ENCODE measurements at places on chromosomes 4 and X. TPM values are rescaled to one million over a fixed set of nuclear protein-coding genes. Genes with fewer than 3 reads are reported as not detected.

DNA sequence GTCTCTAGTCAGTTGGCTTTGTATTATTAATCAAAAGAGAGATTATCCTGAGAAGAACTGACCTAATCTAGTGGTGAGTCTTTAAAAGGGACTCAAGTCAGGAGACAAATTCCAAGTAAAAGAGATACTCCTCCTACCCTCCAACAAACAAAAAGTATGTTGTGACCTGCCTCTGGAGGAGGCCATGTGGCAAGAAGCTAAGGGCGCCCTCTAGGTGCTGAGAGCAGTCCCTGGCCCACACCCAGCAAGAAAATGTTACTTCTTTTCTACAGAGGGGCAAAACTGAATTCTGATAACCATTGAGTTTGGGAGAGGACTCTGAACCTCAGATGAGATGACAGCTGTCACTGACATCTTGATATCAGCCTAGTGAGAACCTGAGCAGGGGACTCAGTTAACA, 953.6 kb upstream of the AGA start:
- no peak for DNase-seq
- H3K27me3 ChIP-seq: no peaks in the 10 kb centered on the region
- no peaks in the 10 kb centered on the region for H3K4me1 ChIP-seq
- H3K4me3 ChIP-seq: no peak overlapping the region
- no peak overlapping the region for H3K27ac ChIP-seq
- H3K36me3 ChIP-seq: no peaks in the 10 kb centered on the region

DNA sequence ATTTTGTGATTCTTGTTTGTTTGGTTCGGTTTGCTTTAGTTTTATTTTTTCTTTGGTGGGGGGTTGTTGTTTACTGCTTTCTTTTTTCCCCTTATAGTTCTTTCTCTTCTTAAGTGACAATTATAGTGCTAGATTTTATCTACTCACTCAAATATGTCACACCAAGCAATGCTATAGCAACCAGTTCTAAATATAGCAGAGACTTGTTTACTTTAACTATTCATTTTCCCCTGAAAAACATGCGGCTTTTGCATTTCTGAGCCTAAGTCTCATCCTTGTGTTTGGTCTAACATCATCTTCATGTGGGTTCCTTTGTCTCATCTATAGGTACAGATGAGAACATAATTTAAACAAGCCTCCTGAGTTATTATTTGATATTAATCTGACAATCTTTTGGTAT, 676.6 kb downstream of the FAT4 start:
- no peak for DNase-seq
- H3K27ac ChIP-seq: no peak overlapping the region
- no peaks in the 10 kb centered on the region for H3K27me3 ChIP-seq
- H3K36me3 ChIP-seq: no peaks in the 10 kb centered on the region
- no peaks in the 10 kb centered on the region for H3K4me1 ChIP-seq
- H3K4me3 ChIP-seq: no peak overlapping the region

Gene GRK4
- 8.0 TPM for total RNA-seq

- no peaks in the 10 kb centered on the region for H3K36me3 ChIP-seq
- no peak for DNase-seq
- no peaks in the 10 kb centered on the region for H3K27me3 ChIP-seq
- peaks cover 42% of the 10 kb centered on the region for H3K4me1 ChIP-seq
These were observed 1.4 kb downstream of the SEL1L3 start for GRCh38 chr4:25861280-25861950.

DNA sequence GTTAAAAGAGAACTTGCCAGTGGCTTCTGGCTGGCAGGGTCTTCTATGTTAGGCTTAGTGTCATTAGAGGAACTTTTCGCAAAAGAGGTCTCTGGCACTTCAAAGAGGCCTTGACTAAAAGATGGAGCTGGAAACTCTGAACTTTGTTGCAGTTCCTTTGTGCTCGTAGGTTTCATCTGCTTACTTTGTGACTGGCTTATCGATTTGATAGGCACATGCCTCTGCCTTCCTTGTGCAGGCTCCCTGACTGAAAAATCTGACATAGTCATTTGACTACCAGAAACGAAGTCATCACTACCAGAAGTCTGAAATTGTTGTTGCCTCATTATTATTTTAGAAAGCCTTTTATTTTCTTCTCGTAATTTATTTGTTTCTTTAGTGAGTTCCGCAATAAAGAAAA, 93.9 kb upstream of the IL13RA1 start:
- no peak overlapping the region for H3K27ac ChIP-seq
- DNase-seq: no peak
- no peaks in the 10 kb centered on the region for H3K27me3 ChIP-seq
- H3K4me1 ChIP-seq: no peaks in the 10 kb centered on the region
- peaks cover 15% of the 10 kb centered on the region for H3K36me3 ChIP-seq
- H3K4me3 ChIP-seq: no peak overlapping the region

DNA sequence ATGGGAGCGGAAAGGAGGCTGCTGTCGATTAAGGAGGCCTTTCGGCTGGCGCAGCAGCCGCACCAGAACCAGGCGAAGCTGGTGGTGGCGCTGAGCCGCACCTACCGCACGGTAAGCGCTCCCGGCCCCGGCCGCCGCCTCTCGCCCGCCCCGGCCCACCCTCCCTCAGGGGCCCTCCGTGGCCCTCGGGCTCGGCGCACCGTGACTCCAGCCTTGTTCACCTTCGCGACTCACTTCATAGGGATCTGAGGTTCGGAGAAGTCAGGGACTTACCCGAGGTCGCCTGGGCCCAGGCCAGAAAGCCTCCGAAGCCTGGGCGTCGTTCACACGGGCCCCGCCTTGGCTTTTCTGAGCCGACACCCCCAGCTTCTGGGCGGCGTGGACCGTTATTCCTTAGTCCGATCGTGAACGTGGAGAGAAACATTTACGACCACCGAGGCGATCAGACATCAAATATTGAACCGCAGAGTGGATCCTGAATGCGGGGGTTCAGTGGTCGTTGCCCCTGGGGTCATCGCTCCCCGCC, 362 bp downstream of the NCAPG start:
- H3K4me1 ChIP-seq: peaks cover 37% of the 10 kb centered on the region
- peak overlapping the region; percentile 79 for H3K4me3 ChIP-seq
- H3K27me3 ChIP-seq: no peaks in the 10 kb centered on the region
- no peaks in the 10 kb centered on the region for H3K36me3 ChIP-seq
- no peak for DNase-seq

Gene SPARCL1
- total RNA-seq: 369 TPM

GRCh38 chr4:33961761-33962160, 2282.6 kb downstream of the ARAP2 start:
- H3K4me3 ChIP-seq: no peak overlapping the region
- H3K36me3 ChIP-seq: no peaks in the 10 kb centered on the region
- no peaks in the 10 kb centered on the region for H3K4me1 ChIP-seq
- DNase-seq: no peak
- H3K27me3 ChIP-seq: no peaks in the 10 kb centered on the region

Gene GBA3
- 0.26 TPM for total RNA-seq

GRCh38 chr4:115249808-115250207, 136.4 kb upstream of the NDST4 start:
- H3K4me3 ChIP-seq: no peak overlapping the region
- no peaks in the 10 kb centered on the region for H3K36me3 ChIP-seq
- H3K27ac ChIP-seq: no peak overlapping the region
- no peak for DNase-seq

Gene TENM3
- 5.6 TPM for total RNA-seq

- H3K4me1 ChIP-seq: peaks cover 21% of the 10 kb centered on the region
- H3K27me3 ChIP-seq: no peaks in the 10 kb centered on the region
These were observed 68.7 kb downstream of the ENPP6 start for GRCh38 chr4:184148738-184149637.

Gene CTAG1B
- total RNA-seq: not detected

Data from upper lobe of right lung (tissue), 1 donor.